Glomerular endothelial cell (primary cell): ENCODE measurements at places on chromosomes 12 and 14. TPM values are rescaled to one million over a fixed set of nuclear protein-coding genes. Genes with fewer than 3 reads are reported as not detected.

DNA sequence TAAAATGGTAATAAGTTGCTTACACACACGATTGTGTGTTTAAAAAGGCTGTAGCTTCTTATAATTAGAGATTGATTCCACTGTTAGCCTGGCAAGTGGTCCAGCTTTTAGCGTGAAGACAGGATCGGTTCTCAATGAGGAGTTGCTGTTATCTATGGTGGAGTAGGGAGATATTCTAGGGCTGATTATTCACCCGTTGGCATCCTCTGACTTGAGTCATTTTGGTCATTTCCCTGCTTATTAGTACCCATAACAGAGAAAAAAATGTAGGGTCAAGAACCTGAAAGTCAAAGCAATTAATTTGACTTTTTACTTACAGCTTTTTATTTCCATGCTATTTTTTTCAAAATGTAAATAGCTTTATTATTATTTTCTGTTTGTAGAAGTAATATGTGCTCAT is 76.0 kb downstream of the KCNK13 start:
- no peak for DNase-seq

HOXC10 gene
- total RNA-seq, result 1.2 and 6.1 TPM in 2 replicates

- no peak for DNase-seq
Observed at GRCh38 chr14:42002141-42002540, 395.5 kb downstream of the LRFN5 start.

DNA sequence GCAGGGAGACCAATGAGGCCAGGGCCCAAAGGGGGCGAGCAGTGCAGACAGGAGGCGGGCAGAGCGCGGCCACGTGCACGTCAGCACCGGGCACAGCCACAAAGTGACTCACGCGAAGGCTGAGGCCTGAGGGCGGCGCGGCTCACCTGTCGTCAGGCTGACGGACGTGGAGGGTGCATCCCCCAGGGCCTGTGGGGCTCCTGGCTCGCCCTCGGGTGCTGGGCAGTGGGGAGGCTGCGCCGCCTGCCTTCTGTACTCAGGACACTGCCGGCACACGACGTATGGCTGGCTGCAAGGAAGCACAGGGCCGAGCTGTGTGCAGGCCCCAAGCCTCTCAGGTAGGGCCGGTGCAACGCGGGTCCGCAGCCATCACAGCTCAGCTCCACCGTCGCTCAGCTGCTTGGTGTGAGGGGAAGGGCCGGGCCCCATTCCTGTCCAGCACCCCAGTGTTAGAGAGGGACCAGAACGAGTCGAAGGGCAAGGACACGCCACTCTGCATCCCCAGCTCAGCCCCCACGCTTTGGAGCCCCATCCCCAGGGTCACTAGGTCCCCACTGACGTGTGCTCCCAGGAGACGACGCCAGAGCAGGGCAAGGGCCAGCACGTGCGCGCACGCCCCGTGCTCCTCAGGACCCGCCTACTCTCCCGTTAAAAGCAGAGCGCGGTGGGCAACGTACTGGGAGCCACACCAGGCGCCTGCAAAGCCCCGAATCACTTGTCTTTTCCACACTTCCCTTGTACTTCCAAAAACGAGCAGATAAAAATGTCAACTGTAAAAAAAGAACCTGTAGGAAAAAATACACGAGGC is 24.8 kb upstream of the GOLGA3 start:
- no peak for DNase-seq

DNA sequence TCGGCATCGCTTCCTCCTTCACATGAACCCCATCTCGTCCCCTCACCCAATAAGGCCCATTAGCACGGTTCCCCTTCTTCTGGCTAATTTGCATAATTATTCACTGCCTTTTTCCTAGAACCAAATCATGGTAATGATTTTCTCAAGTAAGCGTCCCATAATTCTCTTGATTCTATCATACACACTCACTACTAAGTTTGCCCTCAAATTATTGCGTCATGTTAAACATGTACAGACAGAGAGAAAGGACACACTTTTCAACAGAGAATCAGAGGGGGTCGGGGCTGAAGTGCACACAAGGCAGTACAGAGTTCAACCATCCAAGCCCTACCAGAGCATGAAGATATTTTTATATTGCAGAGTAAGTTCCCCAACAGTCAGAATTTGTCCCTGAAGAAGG is 256.6 kb downstream of the FOXN3 start:
- no peak for DNase-seq

GRCh38 chr14:77313371-77313770 is 7.3 kb downstream of the POMT2 start:
- DNase-seq, result no peak

DNA sequence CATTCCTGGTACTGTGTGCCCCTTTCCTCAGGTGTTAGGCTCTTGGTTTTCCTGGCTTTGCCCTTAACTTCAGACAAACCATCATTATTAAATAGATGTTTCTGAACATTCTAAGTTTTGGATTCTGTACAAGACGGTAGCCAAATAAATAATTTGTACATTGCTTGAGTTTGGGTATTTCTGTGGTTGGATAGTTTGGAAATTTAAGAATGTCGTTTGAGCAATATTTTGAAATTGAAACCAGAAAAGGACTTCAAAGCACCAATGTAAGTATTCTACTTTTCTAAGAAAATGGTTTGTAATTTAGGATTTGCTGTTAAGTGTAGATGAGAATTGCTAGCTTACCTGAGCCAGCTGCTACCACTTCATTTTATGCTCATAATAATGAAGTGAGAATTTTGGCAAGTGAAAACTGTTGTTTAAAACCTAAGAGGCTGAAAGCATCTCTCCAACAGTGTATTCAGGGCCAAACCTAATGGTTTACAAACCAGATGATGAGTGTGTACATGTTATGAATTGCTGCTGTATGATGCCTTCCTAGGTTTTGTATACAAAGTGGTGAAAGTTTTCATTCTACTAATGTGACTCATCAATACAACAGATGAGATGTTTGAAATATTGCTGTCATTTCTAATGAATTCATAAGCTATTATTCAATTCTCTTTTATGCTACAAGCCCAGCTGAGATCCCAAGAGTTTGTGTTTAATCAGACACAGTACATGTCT is 181.5 kb upstream of the PRKD1 start:
- no peak for DNase-seq

TAMALIN gene
- 38.2 and 53.3 TPM in 2 replicates for total RNA-seq

- DNase-seq, result no peak
Observed at GRCh38 chr12:68240975-68241374, 12.4 kb downstream of the IL22 start.

MGST1 gene
- 4.7 and 26.9 TPM in 2 replicates for total RNA-seq

- DNase-seq, result no peak
Observed at GRCh38 chr12:581321-581720, 81.9 kb downstream of the NINJ2 start.

CCDC198 gene
- total RNA-seq, result 2.0 and 2.3 TPM in 2 replicates

DNA sequence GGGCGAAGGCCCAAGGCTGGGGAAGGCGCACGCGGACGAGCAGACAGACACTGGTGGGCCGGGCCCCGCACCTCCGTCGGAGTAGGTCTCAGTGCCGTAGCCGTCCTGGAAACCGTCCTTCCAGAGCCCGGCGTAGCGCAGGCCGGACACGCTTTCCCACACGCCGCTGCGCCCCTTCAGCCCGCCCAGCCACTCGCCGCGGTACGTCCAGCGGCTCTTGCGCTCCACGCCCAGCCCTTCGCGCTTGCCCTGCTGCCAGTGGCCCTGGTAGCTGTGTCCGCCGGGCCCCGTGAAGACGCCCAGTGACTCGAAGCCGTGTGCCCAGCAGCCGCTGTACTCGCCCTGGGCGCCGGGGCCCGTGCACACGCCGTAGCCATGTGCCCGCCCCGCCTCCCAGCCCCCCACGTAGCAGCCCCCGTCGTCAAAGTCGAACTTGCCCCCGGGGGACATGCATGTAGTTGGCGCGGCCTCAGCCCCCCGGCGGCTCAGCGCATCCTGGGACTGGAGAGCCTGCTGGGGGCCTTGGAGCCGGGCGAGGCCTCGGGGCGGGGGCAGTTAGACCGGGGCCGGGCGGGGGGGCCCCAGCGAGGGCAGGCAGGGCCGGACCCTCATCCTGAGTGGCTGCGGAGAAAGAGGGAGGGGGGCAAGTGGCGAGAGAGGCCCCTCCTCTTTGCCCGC is 1.4 kb downstream of the JPH4 start:
- no peak for DNase-seq

- no peak for DNase-seq
Observed at GRCh38 chr12:99745121-99745520, 97.6 kb downstream of the GARIN6 start.

ANO2 gene
- 13.0 and 32.4 TPM in 2 replicates for total RNA-seq

DNA sequence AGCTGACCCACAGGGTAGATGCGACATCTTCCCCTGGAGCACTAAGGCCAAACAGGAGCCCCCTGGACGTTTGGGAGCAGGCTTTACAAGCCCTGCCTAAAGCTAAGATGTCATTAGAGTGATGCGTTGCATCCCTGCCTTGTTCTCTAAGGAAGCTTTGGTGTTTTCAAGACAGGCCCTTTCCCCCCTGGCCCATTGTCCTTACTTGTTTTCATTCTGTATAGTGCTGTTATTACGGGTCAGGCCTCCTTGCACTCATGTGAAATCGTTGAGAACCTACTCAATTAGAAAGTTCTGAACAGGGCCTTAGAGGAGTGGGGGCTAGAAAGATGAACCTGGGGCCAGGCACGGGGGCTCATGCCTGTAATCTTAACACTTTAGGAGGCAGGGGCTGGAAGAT is 1.7 kb upstream of the PRKCH start:
- DNase-seq, result no peak

- DNase-seq, result no peak
Observed at GRCh38 chr12:27025116-27025515, 2.8 kb downstream of the MED21 start.

DHRS2 gene
- total RNA-seq, result not detected in 2 replicates

- DNase-seq, result no peak
Observed at GRCh38 chr12:110475426-110475825, 6.8 kb downstream of the FAM216A start.

IL22 gene
- not detected in 2 replicates for total RNA-seq

- DNase-seq, result no peak
Observed at GRCh38 chr12:118061873-118062843, 1.2 kb upstream of the WSB2 start.

DNA sequence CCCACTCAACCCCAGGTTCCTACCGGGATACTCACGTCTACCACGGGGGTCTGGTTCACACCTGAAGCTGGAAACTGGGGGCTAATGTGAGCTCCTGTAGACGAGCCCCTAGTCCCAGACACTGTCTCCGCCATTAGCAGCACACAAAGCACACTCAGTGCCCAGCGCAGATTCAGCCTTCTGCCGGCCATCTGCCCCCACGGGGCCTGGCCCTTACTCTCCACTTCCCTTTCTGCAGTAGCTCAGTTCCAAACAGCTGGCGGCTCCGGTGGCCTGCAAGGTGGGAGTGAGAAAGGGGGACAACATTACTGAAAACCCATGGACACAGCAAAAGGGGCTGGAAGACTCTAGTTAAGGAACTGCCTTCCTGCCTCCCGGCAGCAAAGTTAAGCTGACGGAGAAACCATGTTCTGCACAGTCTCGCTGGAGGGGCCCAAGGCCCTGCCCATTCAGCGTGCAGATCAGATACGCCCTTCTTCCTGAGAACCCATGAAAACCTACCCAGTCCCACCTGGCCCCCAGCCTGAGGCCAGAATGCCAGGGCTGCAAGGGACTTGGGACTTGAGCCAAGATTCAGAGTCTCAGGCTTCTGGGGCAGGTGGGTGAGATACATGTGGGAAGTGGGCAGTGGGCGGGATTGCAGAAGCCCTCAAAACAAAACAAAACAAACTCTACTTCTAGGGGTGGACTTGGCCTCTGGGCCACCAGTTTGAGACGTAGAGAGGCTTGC is 2.1 kb downstream of the SLC8B1 start:
- DNase-seq, result no peak

DNA sequence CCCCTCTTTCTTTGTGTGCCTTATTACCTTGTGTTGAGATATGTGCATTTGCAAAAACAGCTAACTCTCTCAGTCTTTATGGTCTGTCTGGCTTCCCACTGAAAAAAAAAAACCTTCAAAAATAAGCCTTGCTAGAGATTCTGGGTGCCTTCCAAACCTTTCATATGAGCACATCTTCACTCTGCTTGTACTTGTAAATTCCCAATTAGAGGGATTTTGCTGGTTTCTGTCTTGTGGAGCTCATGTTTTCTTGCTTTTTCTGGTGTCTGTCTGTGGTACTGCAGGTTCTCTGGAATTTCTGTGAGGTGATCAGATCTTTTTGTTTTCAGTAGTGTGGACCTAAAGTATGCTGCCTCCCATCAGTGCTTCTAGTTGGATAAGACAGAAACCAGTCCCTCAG is 100.1 kb downstream of the PIK3C2G start:
- DNase-seq, result no peak

- no peak for DNase-seq
Observed at GRCh38 chr12:26750531-26751175, 82.3 kb downstream of the ITPR2 start.

DNA sequence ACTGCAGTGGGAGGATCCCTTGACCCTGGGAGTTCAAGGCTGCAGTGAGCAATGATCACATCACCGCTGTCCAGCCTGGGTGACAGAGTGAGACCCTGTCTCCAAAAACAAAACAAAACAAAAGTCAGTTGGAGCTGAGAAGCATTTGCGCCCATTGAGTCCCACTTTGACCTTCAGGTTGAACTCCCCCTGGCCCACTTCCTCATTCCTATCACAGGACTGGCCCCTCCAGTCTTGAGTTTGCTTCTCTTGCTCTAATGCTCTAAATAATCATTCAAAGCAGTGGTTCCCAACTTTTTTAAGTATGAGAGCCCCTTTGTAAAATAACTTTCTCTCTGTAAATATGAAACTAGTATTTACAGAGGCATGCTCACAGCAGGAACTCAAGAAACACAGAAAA is 28.0 kb upstream of the GSC start:
- DNase-seq, result no peak

GRCh38 chr12:108131657-108132126 is 2.6 kb downstream of the WSCD2 start:
- no peak for DNase-seq

- no peak for DNase-seq
Observed at GRCh38 chr12:115820656-115821055, 456.8 kb downstream of the MED13L start.

DNA sequence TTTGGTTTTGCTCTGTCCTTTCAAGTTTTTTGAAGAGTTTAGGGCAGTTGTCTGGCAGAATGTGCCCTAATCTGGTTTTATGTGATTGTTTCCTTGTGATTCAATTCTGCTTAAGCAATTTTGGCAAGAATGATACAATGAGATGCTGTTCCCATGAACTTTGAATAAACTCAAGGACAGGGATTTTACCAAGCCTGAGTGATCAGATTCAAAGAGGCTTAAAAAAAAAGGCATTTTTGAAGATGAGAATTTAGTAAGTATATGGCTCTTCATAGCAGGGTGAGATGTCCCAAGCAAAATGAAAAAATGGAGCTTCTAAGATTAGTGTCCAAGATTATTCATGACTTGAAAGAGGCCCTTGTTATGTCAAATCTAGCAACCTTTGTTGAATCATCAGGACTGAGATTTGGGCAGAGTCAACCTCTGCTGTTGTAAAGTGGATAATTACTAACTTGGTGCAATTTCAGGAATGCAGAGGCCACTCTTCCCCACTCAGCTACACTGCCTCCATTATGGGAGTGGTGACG is 180.6 kb upstream of the NUDT4 start:
- DNase-seq, result no peak

GRCh38 chr12:20701106-20701505 is 6.0 kb downstream of the SLCO1C1 start:
- DNase-seq, result no peak

GMFB gene
- 79.6 and 90.5 TPM in 2 replicates for total RNA-seq
